ENCODE measurements at places on chromosomes 5 and 9.

DNA sequence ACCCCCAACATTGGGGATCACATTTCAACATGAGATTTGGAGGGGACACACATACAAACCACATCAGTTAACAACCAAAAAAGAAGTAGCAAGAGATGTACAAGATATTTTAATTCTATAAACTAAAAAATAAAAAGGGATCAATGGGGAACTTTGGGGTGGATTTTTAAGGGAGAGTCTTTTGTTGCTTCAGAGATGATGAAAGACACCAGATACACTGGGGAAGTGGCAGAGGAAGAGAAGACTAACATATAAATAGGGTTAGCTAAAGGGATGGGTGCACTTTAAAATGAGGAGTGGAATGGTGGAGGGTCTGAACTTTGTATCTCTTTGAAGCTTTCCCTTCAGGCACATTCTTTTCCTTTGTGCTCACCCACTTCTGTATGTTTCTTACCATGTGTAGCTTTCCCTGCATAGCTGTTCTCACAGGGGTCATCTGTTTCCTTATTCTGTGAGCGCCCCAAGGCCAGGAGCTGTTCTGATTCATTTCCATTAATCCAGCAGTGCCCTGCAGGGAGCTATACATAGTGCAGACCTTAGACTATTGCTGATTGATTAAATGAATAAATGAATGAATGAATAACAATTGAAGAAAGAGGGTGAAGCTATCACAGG, 531.6 kb upstream of the KLF4 start:
- no peak overlapping the region for H3K4me3 ChIP-seq
- no peaks in the 10 kb centered on the region for H3K36me3 ChIP-seq
- H3K27ac ChIP-seq, result no peak overlapping the region

DNA sequence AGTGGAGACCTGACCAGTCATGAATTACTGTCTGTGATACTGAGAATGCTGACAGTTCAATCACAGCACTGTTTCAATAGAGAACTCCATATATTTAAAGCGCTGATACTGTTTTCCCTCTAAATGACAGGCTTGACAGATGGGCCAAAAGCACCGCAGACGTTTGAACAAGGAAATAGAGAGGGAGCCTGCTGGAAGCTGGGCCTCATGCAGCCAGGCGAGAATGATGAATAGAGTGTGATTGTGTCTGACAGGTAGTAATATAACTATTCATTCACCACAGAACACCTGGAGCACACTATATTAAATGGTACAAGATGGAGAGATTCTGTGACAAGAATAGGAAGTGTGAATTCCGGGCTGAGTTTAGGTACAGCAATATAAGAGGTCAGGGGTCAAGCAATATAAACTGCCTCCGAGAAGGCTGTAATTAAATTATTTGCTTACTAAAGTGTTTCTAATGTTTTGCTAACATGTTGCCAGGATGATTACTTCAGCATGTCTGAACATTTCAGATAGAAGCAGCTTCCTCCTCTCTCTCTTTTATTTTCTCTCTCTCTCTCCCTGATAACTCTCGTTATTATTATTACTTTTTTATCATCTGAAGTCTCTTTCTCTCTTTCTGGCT, 297.7 kb downstream of the CSNK1G3 start:
- DNase-seq, result no peak
- no peaks in the 10 kb centered on the region for H3K4me1 ChIP-seq
- no peaks in the 10 kb centered on the region for H3K27me3 ChIP-seq
- H3K27ac ChIP-seq, result no peak overlapping the region
- H3K36me3 ChIP-seq, result no peaks in the 10 kb centered on the region

- no peak overlapping the region for H3K27ac ChIP-seq
- peaks cover 5% of the 10 kb centered on the region for H3K4me1 ChIP-seq
- no peak for DNase-seq
- H3K27me3 ChIP-seq, result no peaks in the 10 kb centered on the region
- no peak overlapping the region for H3K4me3 ChIP-seq
- H3K36me3 ChIP-seq, result no peaks in the 10 kb centered on the region
These were observed 8.9 kb downstream of the NLN start for GRCh38 chr5:65730910-65731309.

DNA sequence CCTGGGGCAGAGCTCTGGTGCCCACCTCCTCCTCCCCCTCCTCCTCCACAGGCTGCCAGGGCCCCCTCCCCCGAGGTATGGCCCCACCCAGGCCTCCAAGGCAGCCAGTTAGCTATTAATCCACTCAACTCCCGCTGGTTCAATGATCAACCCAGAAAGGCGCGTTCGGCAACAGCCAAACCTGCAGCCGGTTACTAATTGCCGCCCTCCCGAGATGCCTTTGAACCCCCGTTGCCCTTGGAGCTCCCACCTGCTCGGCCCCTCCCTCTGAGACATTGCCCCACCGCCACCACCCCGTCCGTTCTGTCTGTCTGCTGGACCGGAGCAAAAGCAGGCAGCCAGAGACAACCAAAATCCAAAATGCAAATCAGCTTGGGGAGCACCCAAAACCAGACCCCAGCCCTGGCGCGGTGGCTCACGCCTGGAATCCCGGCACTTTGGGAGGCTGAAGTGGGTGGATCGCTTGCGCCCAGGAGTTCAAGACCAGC, 25.8 kb downstream of the NOTCH1 start:
- H3K27me3 ChIP-seq, result no peaks in the 10 kb centered on the region
- no peaks in the 10 kb centered on the region for H3K4me1 ChIP-seq
- H3K4me3 ChIP-seq, result no peak overlapping the region

- peak overlapping the region; percentile 60 for H3K4me3 ChIP-seq
- no peak for DNase-seq
- peaks cover 43% of the 10 kb centered on the region for H3K4me1 ChIP-seq
- H3K27ac ChIP-seq, result peak overlapping the region; percentile 86
These were observed 226.6 kb upstream of the SLC24A2 start for GRCh38 chr9:20015427-20015931.

DNA sequence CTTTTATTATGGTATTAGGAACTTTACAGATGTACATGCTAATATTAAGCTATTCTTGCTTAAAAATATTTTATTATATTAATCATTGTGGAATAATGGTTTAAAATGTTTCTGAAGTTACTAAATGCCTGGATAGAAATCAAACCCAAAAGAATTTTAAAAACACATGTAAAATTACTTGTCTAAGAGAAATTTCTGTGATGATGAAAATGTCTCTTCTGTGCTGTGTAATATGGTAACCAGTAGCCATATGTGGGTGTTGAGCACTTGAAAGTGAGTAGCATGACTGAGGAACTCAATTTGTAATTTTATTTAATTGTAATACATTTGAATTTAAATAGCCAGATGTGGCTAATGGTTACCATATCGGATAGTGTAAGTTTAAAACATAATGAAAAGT, 66.7 kb upstream of the HSPB3 start:
- H3K4me3 ChIP-seq, result no peak overlapping the region
- H3K27ac ChIP-seq, result no peak overlapping the region
- H3K27me3 ChIP-seq, result no peaks in the 10 kb centered on the region
- no peaks in the 10 kb centered on the region for H3K36me3 ChIP-seq
- no peak for DNase-seq
- H3K4me1 ChIP-seq, result peaks cover 21% of the 10 kb centered on the region

GRCh38 chr9:97875111-97875510, 22.1 kb downstream of the FOXE1 start:
- H3K4me1 ChIP-seq, result no peaks in the 10 kb centered on the region
- no peak overlapping the region for H3K27ac ChIP-seq
- no peaks in the 10 kb centered on the region for H3K27me3 ChIP-seq
- no peak overlapping the region for H3K4me3 ChIP-seq
- DNase-seq, result no peak

DNA sequence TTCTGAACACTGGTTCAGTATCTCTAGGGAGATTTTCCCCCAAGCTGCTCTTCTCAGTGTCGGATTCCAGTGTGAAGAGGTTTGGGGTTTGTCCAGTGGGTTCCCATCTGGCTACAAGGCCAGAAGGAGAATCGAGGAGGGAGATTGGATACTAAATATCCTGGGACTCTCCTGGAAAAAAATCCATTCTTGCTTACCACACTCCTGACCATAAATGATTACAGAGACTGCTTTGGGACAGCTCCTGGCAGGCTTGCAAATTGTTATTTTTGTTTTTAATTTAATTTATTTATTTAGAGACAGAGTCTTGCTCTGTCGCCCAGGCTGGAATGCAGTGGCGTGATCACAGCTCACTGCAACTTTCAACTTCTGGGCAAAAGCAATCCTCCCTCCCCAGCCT, 4.7 kb upstream of the SUSD1 start:
- no peak overlapping the region for H3K4me3 ChIP-seq
- peaks cover 40% of the 10 kb centered on the region for H3K27me3 ChIP-seq
- DNase-seq, result no peak
- H3K36me3 ChIP-seq, result peaks cover 9% of the 10 kb centered on the region
- H3K4me1 ChIP-seq, result peaks cover 33% of the 10 kb centered on the region

DNA sequence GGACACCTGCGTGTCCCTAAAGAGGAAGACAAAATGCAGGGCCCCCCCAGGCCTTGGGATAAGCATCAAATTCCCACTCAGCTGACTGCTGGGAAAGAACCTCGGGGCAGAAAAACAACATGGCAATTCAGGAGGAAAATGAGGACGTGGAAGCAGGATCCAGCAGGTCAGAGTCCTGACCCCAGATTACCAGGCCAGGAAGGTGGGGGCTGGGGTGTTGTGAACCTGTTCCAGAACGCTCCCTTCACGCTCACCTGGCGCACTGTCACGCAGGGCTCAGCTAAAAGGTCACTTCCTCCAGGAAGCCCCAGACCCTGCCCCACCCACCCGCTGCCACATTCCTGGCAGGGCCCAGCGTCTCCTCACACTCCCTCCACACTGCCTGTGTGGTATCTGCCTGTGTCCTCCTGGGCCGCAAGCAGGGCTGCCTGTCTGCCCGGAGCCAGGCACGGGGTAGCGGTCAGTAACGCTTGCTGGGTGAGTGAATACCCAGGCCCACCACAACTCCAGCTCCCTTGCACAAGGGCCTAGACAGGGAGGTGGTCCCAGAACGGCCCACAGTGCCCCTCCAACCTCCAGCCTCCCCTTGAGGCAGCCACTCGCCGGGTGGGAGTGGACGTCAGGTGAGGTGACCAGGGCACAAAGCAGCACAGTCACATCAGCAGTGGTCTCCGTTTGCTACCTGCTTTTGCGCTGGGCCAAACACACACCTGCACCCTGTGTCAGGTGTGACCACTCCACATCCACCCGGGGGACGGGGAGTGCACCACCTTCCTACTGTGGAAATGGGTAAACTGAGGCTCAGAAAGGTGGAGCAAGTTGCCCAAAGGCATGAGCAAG, 18.1 kb downstream of the VAV2 start:
- no peaks in the 10 kb centered on the region for H3K27me3 ChIP-seq
- no peaks in the 10 kb centered on the region for H3K36me3 ChIP-seq
- H3K27ac ChIP-seq, result no peak overlapping the region
- no peak for DNase-seq
- no peaks in the 10 kb centered on the region for H3K4me1 ChIP-seq
- H3K4me3 ChIP-seq, result no peak overlapping the region

GRCh38 chr9:38421498-38422211, 2.6 kb downstream of the IGFBPL1 start:
- no peaks in the 10 kb centered on the region for H3K4me1 ChIP-seq
- no peaks in the 10 kb centered on the region for H3K36me3 ChIP-seq
- no peak for DNase-seq
- no peak overlapping the region for H3K27ac ChIP-seq

GRCh38 chr5:171682801-171683200, 102.8 kb upstream of the SMIM23 start:
- H3K36me3 ChIP-seq, result no peaks in the 10 kb centered on the region
- H3K27me3 ChIP-seq, result peaks cover 36% of the 10 kb centered on the region
- H3K27ac ChIP-seq, result no peak overlapping the region
- no peak for DNase-seq

DNA sequence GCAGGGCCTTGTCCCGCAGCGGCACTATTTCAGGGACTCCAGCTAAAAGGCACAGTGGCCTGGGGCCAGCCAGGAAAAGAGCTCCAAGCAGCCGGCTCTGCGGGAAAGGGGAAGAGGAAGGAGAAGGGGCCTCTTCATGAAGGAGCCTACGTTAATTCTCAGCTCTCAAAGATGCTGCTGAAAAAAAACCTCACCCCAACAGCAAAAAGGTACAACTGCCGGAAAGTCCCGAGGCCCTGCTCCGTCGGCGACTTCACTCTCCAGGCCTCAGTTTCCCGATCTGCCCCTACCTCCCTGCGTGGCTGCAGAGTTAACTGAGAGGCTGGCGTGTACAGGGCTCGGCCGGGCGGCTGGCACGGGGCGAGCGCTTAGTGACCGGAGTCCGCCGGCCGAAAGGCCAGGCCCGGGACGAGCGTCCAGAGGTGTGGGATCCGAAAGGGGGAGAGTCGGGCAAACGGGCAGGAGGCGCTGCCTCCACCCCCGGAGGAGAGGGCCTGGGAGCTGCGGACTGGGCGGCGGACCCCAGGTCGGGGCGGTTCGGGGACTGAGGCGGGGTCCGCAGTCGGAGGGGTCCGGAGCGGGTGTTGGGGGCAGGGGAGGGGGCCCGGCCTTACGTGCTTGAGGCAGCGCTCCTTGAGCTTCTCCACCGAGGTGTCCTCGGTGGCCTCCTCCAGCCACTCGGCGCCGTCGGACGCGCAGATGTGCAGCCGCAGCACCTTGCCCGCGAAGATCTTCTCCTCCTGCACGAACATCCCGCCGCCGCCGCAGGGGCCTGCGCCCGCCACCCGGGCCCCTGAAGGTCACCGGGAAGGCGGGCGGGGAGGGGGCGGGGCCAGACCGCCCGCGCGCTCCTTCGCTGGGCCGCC, 529 bp downstream of the UBAC1 start:
- H3K4me3 ChIP-seq, result peak overlapping the region; percentile 93
- peak overlapping the region; percentile 69 for H3K27ac ChIP-seq
- H3K4me1 ChIP-seq, result peaks cover 44% of the 10 kb centered on the region
- H3K36me3 ChIP-seq, result no peaks in the 10 kb centered on the region
- no peak for DNase-seq

DNA sequence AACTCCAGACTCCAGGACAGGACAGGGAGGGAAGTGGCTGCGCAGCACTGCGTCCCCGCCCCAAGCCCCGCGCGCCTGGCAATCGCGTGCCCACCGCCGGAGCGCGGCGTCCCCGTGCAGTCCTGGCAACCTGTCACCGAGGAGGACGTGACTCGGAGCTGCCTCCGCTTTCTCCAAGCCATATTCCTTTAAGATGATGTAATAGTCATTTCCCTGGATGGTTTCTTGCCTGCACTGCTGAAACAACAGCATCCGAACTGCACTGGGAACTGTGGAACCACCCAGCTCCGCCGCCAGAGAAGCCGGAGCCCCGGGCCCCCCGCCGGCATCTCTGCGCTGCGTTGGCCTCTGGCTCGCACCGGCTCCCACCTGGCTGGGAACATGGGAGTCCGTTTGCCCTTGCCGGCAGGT, 34.5 kb downstream of the KCTD16 start:
- DNase-seq, result no peak
- peaks cover 54% of the 10 kb centered on the region for H3K27me3 ChIP-seq
- H3K36me3 ChIP-seq, result no peaks in the 10 kb centered on the region
- no peak overlapping the region for H3K27ac ChIP-seq

DNA sequence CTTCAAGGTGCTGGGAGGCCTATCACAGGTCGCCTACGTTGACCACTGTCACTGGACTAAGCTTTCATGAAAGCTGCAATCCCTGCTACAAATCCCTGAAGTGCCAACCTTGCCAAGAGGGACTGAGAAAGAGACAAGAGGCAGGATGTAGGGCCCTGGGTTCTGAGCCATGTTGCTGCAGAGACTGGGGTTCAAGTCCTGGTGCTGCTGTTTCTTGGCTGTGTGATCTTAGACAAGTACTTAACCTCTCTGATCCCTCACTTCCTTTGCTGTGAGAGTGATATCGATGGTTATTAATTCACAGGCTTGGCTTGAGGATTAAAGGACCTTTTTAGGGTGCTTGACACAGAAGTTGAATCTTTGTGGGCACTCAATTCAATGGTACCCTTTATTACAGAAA, 15.5 kb downstream of the CSF1R start:
- H3K27me3 ChIP-seq, result no peaks in the 10 kb centered on the region
- H3K4me3 ChIP-seq, result no peak overlapping the region
- no peak for DNase-seq
- H3K27ac ChIP-seq, result no peak overlapping the region

All from activated T-cell treated with anti-CD3 and anti-CD28 coated beads, Interleukin-2, amount 50 U/mL, for 72 hours (primary cell).